ENCODE measurements at places on chromosomes 12 and 14. TPM values are rescaled to one million over a fixed set of nuclear protein-coding genes. Genes with fewer than 3 reads are reported as not detected.

The MMP17 gene
- 30.0 TPM for total RNA-seq

The VDR gene
- 3.0 TPM for total RNA-seq

The SYNDIG1L gene
- total RNA-seq = not detected

The NUMB gene
- total RNA-seq = 51.5 TPM

The HCAR1 gene
- total RNA-seq = 0.31 TPM

The LRRIQ1 gene
- 0.15 TPM for total RNA-seq

The FAIM2 gene
- total RNA-seq = 0.49 TPM

The NID2 gene
- total RNA-seq = 0.36 TPM

The SLC6A15 gene
- total RNA-seq = 0.36 TPM

The SLC2A14 gene
- total RNA-seq = not detected

The HOXC12 gene
- 5.1 TPM for total RNA-seq
